Lower leg skin (tissue), 4 donors: ENCODE measurements at places on chromosomes 6 and 20. TPM values are rescaled to one million over a fixed set of nuclear protein-coding genes. Genes with fewer than 3 reads are reported as not detected.

Gene SOBP
- 1.4 TPM for total RNA-seq

Gene ADGRG6
- 47.1 TPM for total RNA-seq

Gene DAAM2
- 5.6 TPM for total RNA-seq

Gene CYP39A1
- 22.6 TPM for total RNA-seq

Gene FOXQ1
- total RNA-seq: 68.6 TPM

Gene MPC1
- 57.6 TPM for total RNA-seq
